ENCODE measurements at places on chromosomes 2 and 18. TPM values are rescaled to one million over a fixed set of nuclear protein-coding genes. Genes with fewer than 3 reads are reported as not detected.

DNA sequence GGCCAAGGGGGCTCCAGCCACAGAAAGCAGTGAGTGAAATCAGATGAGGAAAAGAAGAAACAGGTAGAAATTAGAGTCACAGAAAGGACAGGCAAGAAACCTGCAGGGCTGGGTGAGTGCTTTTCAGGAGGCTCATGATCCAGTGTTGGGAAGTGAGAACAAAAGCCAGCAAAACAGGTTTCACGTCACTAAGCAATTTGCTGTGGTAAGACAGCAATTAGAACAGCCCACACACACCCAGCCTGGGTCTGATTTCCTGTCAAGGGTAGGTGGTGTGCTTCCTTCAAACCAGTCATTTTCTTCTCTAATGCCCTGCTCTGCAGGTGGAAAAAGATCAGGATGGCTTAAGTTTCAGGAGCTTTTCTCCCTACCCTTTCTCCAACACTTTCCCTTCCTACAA is 52.9 kb upstream of the XDH start:
- H3K27ac ChIP-seq = no peak overlapping the region
- DNase-seq = no peak
- H3K27me3 ChIP-seq = no peaks in the 10 kb centered on the region
- H3K4me3 ChIP-seq = no peak overlapping the region
- H3K36me3 ChIP-seq = no peaks in the 10 kb centered on the region

ONECUT2 gene
- total RNA-seq = 2.5 TPM

EFHD1 gene
- total RNA-seq = 5.2 TPM

- peak; percentile 87 for DNase-seq
- peaks cover 4% of the 10 kb centered on the region for H3K36me3 ChIP-seq
Measured at GRCh38 chr2:168801961-168802858, at the start of gene NOSTRIN. NOSTRIN (plus strand) TSS chr2:168802637; CDS start chr2:168802647, 10 bp downstream.

DNA sequence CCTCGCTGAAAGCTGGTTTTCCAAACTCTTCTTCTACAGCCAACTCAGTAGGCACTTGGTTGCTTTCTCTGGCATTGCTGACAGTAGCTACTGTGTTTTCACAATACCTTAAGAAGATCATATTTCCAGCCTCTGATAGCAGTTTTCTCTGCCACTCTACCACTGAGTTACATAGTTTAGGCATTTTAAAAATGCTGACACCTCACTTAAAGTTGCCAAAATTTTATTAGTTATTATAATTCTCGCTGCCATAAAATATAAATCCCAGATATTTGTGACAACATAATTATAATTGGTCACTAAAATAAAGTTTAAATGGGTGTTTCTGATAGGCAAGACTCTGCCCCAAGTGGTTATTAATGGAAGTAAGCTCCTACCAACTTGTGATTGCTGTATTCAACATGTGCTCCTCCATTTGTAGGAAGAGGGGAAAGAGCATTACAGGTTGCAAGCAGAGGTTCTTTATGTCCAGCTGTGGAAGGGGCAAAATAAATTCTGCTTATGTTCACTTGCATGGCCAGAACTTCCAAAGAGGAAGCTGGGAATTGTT is 1202.8 kb downstream of the CNTNAP5 start:
- no peaks in the 10 kb centered on the region for H3K4me1 ChIP-seq
- no peak overlapping the region for H3K4me3 ChIP-seq
- no peaks in the 10 kb centered on the region for H3K27me3 ChIP-seq
- DNase-seq = no peak

DNA sequence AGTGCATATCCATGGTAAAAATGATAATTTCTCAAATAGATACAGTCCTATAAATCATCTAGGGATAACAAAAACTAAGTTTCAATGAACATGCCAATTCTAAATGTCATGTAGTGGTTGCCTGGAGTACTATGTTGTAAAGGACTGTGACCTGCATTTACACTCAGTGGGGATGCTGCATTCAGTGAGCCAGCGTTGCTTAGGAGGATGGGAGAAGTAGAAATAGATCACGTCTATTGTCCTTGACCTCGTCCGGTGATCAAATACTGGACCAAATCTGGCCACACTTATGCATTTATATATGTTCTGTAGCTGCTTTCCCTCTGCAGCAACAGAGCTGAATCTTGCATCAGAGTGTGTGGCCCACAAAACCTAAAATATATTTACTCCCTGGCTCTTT is 139.0 kb upstream of the ETAA1 start:
- no peaks in the 10 kb centered on the region for H3K27me3 ChIP-seq
- no peak overlapping the region for H3K4me3 ChIP-seq
- H3K27ac ChIP-seq = no peak overlapping the region
- H3K36me3 ChIP-seq = no peaks in the 10 kb centered on the region

GRCh38 chr2:47211497-47212011 is 56.4 kb upstream of the STPG4 start:
- no peaks in the 10 kb centered on the region for H3K36me3 ChIP-seq
- no peaks in the 10 kb centered on the region for H3K27me3 ChIP-seq

ANTXR1 gene
- 0.87 TPM for total RNA-seq

GNLY gene
- not detected for total RNA-seq

- H3K27me3 ChIP-seq = no peaks in the 10 kb centered on the region
- H3K27ac ChIP-seq = no peak overlapping the region
- DNase-seq = no peak
- no peaks in the 10 kb centered on the region for H3K4me1 ChIP-seq
Measured at GRCh38 chr18:22946846-22947245, 13.7 kb downstream of the RBBP8 start.

DNA sequence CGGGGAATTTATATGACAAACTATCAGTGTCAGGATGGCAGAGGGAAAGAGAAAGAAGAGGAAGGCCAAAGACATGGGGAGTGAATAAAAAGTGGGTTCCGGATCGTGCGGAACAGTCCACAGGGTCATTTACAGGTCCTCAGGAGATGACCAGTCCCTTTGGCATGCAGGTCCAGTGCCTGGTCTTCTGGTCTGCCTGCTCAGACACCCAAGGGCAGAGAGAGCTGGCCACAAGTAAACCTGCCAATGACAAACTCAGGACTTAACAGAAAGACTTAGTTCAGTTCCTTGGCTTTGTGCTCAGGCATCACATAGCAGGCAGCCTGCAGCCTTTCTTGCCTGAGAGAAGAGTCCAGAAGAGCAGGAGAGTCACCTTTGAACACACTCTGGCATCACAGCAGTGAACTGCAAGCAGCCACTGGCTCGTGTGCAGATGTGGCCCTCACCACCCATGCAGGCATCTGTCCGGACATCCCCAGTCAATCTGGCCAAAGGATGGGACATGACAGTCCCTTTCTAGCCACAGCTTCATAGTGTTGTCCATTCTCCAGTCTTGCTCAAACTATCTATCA is 14.0 kb downstream of the TMEM127 start:
- no peak for DNase-seq
- H3K4me1 ChIP-seq = peaks cover 4% of the 10 kb centered on the region
- H3K27ac ChIP-seq = no peak overlapping the region
- peaks cover 45% of the 10 kb centered on the region for H3K36me3 ChIP-seq
- no peak overlapping the region for H3K4me3 ChIP-seq
- H3K27me3 ChIP-seq = no peaks in the 10 kb centered on the region

DNA sequence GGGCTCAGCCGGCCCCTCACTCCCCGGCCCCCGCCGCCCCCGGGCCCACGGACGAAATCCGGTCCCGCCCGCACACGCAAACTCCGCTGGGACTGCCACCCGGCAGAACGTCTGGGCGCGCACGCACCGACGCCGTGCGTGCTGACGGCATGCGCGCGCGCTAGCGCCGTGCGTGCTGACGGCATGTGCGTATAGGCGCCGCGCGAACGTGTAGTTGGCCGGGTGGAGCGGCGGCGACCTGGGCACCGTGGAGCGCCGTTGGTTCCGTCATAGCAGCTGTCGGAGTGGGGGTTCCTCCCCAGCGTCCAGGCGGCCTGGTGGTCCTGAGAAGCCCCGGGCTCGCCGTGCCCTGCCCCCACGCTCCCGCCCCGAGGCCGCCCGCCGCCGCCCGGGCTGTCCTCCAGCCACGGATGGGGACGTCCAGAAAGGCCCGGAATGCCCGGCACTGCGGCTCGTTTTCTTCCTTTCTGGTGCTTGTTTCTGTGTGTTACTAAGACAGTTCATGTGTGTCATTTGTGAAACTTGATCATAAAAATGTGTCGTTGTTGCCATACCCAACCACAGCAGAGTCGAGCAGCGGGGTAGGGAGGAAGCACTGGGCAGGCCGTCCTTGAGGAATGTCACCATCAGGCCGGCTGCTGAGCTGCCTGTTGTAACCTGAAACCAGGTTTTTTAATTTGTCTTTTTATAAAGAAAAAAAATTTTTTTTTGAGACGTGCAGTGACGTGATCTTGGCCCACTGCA is at the start of gene TXNL4A:
TSS of gene TXNL4A (minus strand) at position 113 of the 744 bp plus-strand sequence. CDS start 171 bp downstream, outside the sequence.
- H3K36me3 ChIP-seq = peaks cover 34% of the 10 kb centered on the region
- DNase-seq = peak; percentile 81
- H3K27ac ChIP-seq = peak within 1 kb of the TSS; percentile 95
- H3K27me3 ChIP-seq = no peaks in the 10 kb centered on the region
- H3K4me1 ChIP-seq = peaks cover 11% of the 10 kb centered on the region
- peak within 1 kb of the TSS; percentile 81 for H3K4me3 ChIP-seq

- H3K4me3 ChIP-seq = no peak overlapping the region
- H3K4me1 ChIP-seq = no peaks in the 10 kb centered on the region
- H3K27ac ChIP-seq = no peak overlapping the region
- no peaks in the 10 kb centered on the region for H3K36me3 ChIP-seq
- DNase-seq = no peak
- peaks cover 24% of the 10 kb centered on the region for H3K27me3 ChIP-seq
Measured at GRCh38 chr2:45637440-45637839, 14.0 kb upstream of the PRKCE start.

CSRNP3 gene
- total RNA-seq = 0.04 TPM

ARHGAP25 gene
- 13.2 TPM for total RNA-seq

- DNase-seq = no peak
- H3K27ac ChIP-seq = no peak overlapping the region
- no peak overlapping the region for H3K4me3 ChIP-seq
- no peaks in the 10 kb centered on the region for H3K36me3 ChIP-seq
- H3K4me1 ChIP-seq = no peaks in the 10 kb centered on the region
Measured at GRCh38 chr2:176164611-176165369, 7.7 kb downstream of the HOXD3 start.

HOXD12 gene
- total RNA-seq = not detected

DCAF17 gene
- 29.3 TPM for total RNA-seq

- no peak overlapping the region for H3K27ac ChIP-seq
- no peaks in the 10 kb centered on the region for H3K36me3 ChIP-seq
- H3K4me3 ChIP-seq = no peak overlapping the region
- H3K27me3 ChIP-seq = peaks cover 39% of the 10 kb centered on the region
- no peaks in the 10 kb centered on the region for H3K4me1 ChIP-seq
- no peak for DNase-seq
Measured at GRCh38 chr2:174711206-174711605, 53.1 kb downstream of the CHRNA1 start.

CHPF gene
- total RNA-seq = 40.1 TPM

DNA sequence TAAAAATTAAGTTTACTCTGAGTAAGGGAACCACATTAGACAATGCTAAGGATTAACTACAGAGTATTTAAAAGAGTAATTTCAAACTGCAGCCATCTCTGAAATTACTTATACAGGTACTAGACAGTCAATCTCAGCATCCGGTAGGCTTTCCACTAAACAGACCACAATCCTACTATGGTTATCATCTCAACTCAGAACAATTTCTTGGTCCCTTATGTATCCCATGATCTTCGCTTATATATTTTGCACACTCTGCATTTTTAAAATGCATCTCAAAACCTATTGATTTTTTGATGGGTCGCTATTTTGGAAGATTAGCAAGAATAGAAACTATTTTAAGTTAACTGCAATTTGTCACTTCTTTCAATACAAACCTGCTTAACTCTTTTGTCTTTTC is 1.4 kb downstream of the PPP4R1 start:
- H3K4me1 ChIP-seq = peaks cover 12% of the 10 kb centered on the region
- H3K36me3 ChIP-seq = peaks cover 23% of the 10 kb centered on the region

DNA sequence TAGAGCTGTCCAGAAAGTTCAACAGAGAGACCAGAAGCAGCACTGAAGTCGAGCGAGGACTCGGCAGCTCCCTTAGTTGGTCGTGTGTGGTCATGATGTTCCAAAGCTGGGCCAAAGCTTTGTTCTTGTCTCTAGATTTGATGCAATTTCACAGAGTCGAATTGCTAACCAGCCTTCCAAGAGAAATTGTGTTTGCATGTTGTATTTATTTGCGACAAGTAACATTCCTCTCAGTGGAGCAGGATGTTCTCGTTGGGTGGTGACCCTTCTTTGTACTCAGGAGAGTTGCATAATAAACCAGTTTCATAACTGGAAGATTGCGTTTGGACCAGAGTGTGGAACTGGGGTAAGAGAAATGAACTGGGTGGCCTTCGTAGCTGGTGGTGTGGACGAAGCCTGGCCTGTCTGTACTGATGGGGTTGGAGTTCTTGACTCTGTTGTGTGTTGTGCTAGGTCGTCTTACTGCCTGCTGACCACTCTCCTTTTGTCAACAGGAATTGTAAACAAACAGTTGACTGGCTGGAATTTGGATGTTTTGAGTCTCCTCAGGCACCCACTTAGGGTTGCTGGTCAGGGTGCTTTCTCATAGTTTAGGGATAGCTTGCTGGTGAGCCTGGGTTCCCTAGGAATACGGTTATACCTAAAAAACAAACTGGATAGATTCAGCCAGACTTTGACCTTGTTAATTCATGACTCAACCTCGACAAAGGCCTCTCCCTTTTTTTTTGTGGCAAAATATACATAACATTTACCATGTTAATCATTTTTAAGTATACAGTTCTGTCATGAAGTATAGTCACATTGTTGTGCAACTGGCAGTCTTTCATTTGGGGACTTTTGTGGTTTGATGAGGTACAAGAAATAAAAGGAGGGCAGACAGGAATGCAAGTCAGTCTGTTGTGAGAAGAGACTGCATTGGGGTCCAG is 28.9 kb upstream of the TOGARAM2 start:
- peaks cover 19% of the 10 kb centered on the region for H3K36me3 ChIP-seq
- no peaks in the 10 kb centered on the region for H3K27me3 ChIP-seq
- no peak for DNase-seq
- no peak overlapping the region for H3K27ac ChIP-seq
- H3K4me1 ChIP-seq = peaks cover 10% of the 10 kb centered on the region

GALNT13 gene
- not detected for total RNA-seq

CAVIN2 gene
- total RNA-seq = 74.6 TPM

IL1B gene
- not detected for total RNA-seq

- H3K36me3 ChIP-seq = no peaks in the 10 kb centered on the region
- H3K27ac ChIP-seq = no peak overlapping the region
- no peaks in the 10 kb centered on the region for H3K27me3 ChIP-seq
- no peak for DNase-seq
- H3K4me3 ChIP-seq = no peak overlapping the region
Measured at GRCh38 chr2:205407984-205408383, 274.3 kb upstream of the NRP2 start.

IL1RL2 gene
- not detected for total RNA-seq

- H3K4me3 ChIP-seq = no peak overlapping the region
- no peak for DNase-seq
- peaks cover 31% of the 10 kb centered on the region for H3K27me3 ChIP-seq
- H3K36me3 ChIP-seq = no peaks in the 10 kb centered on the region
- no peak overlapping the region for H3K27ac ChIP-seq
Measured at GRCh38 chr2:96404446-96405373, 69.1 kb downstream of the NCAPH start.

GRCh38 chr2:19287324-19287723 is 71.1 kb downstream of the OSR1 start:
- H3K27ac ChIP-seq = no peak overlapping the region
- no peaks in the 10 kb centered on the region for H3K4me1 ChIP-seq
- DNase-seq = no peak
- no peaks in the 10 kb centered on the region for H3K27me3 ChIP-seq
- H3K4me3 ChIP-seq = no peak overlapping the region

MSTN gene
- not detected for total RNA-seq

LCT gene
- 0.04 TPM for total RNA-seq

ACVR1C gene
- 0.58 TPM for total RNA-seq
